ENCODE measurements at places on chromosomes 11 and 22.

DNA sequence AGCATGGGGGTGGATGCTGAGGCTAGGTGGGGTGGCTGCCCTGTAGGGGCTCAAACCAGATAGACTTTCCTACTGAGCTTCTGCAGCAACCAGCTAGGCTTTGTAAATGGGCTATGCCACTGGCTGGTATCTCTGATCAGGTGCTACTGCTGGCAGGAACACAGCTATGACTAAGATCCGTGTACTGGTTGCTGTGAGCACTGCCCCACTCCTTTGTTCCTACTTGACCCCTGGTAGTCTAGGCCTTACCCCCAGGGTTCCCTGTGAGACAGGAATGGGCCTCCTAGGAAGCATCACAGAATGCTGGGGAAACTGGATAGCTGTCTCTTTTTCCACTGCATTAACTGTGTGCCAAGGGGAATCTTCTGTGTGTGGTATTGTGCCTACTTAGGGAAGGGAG lies 58.4 kb upstream of the GAB2 start:
- DNase-seq, result no peak

GRCh38 chr11:74473382-74474173 lies 6.2 kb upstream of the KCNE3 start:
- no peak for DNase-seq

GRCh38 chr11:132088551-132088950 lies 718.1 kb downstream of the NTM start:
- no peak for DNase-seq

GRCh38 chr11:75432911-75433321 lies at the start of gene KLHL35:
Gene KLHL35, minus strand, starts transcription at chr11:75433203. Its CDS starts 2,574 bp downstream, at chr11:75430629.
- DNase-seq, result no peak

GRCh38 chr11:68146010-68146540 lies 24.9 kb upstream of the CHKA start:
- DNase-seq, result no peak

GRCh38 chr11:831118-831864 lies 1.5 kb upstream of the CD151 start:
- no peak for DNase-seq

DNA sequence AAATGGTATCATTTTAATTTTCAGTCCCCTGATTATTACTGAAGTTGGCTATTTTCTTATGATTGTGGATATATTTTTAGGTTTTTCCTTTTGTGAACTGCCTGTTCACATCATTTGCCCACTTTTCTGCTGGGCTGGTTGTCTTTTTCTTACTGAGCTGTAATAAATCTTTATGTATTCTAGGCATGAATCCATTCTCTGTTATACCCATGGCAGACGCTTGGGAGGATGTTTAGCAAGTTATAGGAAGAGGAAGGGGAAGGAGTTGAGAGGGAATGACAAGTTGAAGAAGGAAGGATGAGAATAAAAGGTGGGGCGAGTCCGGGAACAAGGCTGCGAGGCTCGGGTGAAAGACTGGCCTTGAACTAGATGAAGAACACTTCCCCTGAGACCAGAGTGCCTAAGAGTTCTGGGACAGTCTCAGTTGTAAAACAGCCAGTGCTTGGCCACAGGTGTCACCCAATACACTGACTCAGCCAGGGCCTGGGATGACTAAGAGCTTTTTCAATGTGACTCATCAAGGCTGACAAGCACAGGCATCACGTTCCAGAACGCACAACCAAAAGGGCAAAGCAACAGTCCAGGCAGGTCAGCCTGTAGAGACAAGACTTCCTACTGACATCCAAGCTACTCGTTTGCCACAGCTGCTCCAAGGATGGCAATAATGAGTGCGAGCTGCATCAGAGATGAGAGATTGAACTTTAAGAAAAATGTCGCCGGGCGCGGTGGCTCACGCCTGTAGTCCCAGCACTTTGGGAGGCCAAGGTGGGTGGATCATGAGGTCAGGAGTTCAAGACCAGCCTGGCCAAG lies 35.2 kb downstream of the LRFN4 start:
- DNase-seq, result no peak

- no peak for DNase-seq
Measured at GRCh38 chr11:126603486-126603885, 248.0 kb downstream of the ST3GAL4 start.

DNA sequence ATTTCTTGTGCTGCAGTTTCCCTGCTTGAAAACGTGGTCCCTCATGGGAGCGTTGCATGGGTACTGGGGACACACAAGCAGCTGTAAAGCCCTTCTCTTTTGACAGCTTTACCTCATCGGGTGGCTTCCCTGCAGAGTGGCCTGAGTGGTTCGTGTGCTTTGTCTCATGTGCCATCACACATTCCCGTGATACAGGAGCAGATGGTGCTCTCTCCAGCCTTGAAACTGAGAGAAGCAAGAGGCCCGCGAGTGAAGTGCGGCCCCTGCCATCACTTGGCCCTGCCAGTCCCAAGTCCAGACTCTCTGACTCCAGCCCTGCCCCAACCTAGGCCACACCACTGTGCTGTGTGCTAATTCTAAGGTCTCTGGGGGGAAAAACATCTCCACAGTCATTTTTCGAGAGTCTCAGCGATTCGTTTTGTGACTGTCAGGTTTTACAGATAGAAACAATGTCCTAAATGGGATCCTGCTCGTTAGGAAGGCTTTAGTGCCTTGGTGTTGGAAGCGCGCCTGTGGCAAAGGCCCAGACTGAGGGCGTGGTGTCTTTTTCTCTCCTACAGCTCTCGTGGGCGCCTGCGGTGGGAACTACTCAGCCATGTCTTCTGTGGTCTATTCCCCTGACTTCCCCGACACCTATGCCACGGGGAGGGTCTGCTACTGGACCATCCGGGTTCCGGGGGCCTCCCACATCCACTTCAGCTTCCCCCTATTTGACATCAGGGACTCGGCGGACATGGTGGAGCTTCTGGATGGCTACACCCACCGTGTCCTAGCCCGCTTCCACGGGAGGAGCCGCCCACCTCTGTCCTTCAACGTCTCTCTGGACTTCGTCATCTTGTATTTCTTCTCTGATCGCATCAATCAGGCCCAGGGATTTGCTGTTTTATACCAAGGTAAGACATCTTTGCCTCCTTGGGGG lies 64.2 kb downstream of the KREMEN1 start:
- no peak for DNase-seq

GRCh38 chr11:111172321-111172862 lies 73.1 kb upstream of the POU2AF2 start:
- DNase-seq, result no peak

- no peak for DNase-seq
Measured at GRCh38 chr11:44708009-44708408, 18.8 kb upstream of the TSPAN18 start.
